ENCODE measurements at places on chromosomes 3 and 15.
A peak's percentile ranks its signal among the peaks of the same experiment; 100 is the strongest.

- no peak for DNase-seq
Observed at GRCh38 chr3:47145272-47145671, 18.6 kb downstream of the SETD2 start.

DNA sequence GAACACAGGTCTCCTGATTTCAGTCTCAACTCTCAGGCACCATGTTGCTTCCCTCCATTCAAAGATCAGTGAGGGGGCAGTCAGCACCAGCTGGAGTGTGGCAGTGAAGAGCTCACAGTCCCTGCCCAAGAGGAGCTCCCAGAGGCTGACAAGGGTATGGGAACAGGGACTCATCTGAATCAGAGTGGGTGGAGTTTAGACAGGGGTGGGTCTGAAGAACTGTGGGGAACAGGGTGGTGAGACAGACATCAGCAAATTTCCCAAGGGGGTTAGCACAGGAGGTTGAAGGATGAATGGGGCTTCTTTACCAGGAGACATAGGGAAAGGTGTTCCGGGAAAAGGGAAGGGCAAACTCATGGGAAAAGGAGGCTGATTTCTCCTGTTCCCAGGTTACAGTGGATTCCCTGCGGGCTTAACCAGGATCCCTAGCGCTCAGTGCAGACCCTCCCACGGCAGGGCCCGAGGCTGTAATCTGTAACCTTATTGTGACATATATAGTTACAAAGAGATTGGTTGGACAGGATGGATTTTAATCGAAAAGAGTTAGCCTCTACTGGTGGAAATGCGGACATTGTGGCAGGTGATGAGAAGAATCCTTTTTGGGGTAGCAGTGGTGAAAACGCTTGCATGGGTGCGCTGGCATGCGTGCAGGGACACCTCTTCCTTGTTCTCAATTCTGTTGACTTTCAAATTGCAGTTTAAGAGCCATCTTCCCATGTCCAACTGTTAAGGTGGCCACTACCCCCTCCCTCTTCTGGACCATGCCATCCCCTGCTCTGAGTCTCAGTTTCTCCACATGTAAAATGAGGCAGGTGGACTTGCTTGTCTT is 160.3 kb downstream of the SMAD6 start:
- no peak for DNase-seq

- no peak for DNase-seq
Observed at GRCh38 chr15:100307241-100308212, 34.2 kb downstream of the ADAMTS17 start.

DNA sequence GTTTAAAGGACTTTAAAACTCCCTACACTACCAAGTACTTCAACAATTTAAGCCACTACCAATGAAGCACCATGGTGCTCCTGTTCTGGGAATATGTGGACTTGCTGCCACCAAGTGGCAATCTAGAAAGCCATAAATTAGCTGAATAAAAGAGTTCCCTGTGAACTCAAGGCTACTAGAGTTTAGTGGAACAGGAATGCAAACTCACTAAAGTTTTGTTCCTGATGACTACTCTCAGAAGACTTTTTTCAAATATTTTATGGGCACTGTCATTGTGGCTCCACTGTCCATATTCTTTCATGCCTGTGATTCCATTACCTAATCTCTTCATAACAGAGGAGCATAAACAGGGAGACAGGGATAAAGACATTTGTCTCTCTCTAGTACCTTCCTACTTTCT is 63.9 kb downstream of the TMCC1 start:
- DNase-seq, result peak; percentile 76

DNA sequence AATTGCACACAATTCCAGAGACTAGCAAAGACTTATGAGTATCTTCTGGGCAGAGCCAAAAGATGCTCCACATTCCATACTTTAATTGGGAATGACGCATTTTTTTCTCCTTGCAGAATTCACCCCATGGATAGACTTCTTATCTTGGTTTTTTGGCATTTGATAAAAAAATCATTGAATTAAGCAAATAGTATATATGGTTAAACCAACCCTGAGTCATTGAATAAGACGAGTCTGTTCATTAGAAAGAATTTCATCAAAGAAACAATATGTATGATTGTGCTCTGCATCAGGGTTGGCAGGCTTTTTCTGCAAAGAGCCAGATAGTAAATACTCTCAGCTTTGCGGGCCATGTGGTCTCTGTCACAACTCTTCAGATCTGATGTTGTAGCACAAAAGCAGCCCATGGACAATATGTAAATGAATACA is 9.2 kb upstream of the PDZRN3 start:
- no peak for DNase-seq

GRCh38 chr3:64179249-64179648 is 46.0 kb downstream of the PRICKLE2 start:
- DNase-seq, result no peak

DNA sequence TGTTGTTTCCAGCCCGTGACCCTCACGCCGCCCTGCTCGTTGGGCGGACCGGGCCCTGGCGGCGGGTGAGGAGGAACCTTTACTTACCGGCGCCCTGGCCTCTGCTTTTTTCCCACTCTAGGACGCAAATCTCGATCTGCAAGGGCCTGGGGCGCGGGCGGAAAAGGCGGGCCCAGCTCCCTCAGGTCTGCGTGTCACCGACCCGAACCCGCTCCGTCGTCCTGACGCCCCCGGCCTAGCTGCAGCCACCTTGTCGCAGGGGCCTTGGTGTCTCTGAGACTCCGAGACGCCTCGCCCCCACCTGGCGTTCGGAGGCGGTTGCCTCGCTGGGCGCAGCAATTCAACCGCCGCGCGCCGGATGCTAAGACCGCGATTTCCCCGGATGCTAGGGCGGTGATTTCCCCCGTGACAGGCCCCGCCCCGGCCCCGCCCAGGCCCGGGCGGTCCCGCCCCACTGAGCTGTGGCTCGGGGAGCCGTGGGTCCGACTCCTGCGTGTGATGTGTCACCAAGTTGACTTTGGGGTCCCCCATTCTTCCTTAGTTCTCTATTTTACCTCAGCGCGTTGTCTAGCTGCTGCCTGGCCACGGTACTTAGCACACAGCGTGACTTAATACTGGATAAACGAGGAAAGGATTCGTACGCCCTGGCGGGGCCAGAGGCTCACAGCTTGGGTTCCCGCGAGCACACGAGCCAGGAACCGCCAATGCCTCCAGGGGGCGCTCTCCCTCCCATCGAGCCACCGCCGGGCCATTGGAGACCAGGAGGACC is at the start of gene RPL39L:
Gene RPL39L, minus strand, starts transcription at position 371 of the 769 bp plus-strand sequence. CDS start 18,196 bp downstream, outside the sequence.
- peak; percentile 48 for DNase-seq

- no peak for DNase-seq
Observed at GRCh38 chr15:65106011-65106590, 8.9 kb downstream of the UBAP1L start.

DNA sequence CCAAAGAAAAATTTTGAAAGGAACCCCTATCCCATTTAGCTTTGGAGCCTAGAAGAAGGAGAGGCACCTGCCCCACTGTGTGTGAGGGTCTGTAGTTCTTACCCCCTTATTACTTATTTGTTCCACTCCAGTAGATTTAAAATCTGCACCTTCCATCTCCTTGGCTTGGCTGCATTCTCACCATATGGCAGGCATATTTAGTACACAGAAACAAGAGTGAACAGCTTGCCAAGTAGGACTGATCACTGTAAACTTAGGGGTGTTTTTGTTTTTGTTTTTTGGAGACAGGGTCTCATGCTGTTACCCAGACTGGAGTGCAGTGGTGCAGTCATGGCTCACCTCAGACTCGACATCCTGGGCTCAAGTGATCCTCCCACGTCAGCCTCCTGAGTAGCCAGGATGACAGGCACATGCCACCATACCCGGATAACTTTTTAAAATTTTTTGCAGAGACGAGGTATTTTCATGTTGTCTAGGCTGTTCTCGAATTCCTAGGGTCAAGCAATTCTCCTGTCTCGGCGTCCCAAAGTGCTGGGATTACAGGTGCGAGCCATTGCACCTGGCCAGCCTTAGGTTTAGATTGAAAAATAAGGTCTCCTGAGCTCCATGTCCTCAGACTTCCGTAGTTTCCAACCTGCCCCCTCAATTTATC is 14.1 kb upstream of the ANXA2 start:
- DNase-seq, result peak; percentile 57

GRCh38 chr15:90049666-90050604 is 48.8 kb downstream of the ZNF710 start:
- DNase-seq, result no peak

GRCh38 chr3:80533553-80533952 is 765.8 kb upstream of the ROBO1 start:
- DNase-seq, result no peak

DNA sequence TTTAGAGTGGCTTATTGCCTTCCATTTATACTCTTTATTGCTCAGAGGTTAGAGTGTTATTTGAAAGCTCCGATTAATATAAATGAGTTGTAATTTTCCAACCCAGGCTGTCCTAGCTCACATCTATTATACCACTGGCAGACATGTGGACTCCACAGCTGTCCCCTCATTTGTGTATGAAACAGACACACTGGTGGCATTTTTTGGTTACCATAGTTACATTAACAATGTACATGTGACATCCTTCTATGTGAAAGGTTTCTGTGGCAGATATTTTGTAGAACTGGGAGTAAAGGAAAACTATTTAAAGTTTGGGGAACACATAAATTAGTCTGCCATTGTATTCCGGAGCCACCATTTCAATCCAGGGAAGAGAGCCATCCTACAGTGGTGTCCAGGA is 5.3 kb downstream of the LRRN1 start:
- DNase-seq, result no peak

- DNase-seq, result no peak
Observed at GRCh38 chr3:70067860-70068521, 68.5 kb downstream of the SAMMSON start.

DNA sequence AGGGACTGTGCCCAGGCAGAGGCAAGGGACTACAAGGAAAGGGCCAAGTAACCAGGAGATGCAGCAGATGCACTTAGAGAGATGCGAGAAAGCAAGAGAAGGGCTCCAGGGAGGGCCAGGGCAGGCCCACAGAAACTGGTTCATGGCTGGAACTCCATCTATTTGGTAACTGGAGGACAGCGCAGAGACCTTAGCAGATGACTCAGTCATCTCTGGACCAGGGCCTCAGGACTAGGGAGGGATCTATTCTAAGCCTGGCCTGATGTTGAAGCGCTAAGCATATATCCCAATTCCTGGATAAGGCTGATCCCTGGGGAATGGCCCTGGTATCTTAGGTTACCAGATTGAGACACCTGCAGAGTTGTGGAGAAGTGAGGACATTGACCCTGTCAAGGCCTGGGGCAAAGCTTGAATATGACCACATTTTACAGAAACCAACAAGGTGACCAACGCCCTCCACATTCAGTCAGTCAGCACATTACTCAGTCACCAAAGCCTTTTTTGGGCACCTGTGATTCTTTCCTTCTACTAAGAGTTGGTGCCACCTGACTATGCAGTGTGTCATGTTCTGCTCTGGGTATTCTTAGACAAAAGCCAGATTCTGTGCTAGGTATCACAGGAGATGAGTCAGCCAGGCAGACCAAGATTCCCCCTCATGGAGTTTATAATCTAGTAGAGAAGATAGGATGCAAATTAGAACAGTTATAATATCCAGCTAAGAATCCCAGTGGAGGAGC is 68.4 kb upstream of the SLCO3A1 start:
- DNase-seq, result no peak

DNA sequence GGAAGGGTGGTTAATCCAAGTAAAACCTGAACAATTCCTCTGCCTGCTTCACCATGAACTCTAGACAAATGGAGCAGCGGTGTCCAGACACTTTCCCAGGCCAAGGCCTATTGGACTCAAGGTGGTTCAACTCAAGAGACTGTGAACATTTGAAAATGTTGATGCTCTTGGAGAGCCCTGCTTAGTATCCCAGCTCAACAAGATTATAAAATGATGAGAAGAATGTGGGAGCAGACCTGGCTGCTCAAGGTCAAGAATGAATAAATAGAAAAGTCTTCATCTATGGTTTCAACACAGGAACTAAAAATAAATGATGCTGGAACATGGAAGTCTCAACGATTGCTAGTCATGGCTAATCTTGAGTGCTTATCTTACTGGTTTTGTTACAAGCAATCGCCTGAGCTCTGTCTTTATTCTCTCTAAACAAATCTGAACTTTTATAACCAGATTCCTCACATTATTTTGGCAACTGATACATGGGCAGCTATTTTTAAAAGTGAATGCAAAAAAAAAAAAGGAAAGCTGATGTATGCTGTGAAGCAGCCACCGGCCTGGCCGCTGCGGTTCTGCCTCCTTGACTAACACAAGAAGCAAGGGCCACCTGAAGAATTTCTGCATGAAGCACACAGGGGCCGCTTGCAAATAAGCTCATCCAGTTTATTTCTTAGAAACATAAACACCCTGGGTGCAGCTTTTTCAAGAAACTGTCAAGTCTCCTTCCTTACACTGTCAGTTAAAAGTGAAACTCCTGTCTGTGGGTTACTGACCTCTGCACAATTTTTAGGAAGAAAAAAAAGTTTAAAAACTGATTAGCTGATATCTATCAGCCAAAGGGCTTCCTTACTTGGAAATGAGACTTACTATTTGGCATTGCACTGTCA is 120.1 kb upstream of the ARHGEF3 start:
- no peak for DNase-seq

DNA sequence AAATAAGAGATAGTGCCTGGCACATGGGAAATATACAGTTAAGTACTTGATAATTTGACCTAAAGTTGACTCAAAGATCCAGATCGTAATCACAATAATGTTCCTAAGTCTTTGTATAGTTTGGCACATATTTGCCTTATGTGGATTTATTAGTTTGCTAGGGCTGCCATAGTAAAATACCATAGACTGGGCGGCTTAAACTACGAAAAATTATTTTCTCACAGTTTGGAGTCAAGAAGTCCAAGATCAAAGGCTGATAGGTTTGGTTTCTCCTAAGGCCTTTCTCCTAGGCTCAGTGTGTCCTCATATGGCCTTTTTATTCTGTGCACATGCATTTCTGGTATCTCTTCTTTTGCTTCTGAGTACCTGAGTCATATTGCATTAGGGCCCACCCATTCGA is 453.7 kb downstream of the NAALADL2 start:
- no peak for DNase-seq

Data from NCI-H446 (cell line).